NCI-H226 (cell line): ENCODE measurements at places on chromosomes 16 and 17.

- no peak for DNase-seq
Measured at GRCh38 chr17:73198201-73198929, 5.5 kb downstream of the COG1 start.

DNA sequence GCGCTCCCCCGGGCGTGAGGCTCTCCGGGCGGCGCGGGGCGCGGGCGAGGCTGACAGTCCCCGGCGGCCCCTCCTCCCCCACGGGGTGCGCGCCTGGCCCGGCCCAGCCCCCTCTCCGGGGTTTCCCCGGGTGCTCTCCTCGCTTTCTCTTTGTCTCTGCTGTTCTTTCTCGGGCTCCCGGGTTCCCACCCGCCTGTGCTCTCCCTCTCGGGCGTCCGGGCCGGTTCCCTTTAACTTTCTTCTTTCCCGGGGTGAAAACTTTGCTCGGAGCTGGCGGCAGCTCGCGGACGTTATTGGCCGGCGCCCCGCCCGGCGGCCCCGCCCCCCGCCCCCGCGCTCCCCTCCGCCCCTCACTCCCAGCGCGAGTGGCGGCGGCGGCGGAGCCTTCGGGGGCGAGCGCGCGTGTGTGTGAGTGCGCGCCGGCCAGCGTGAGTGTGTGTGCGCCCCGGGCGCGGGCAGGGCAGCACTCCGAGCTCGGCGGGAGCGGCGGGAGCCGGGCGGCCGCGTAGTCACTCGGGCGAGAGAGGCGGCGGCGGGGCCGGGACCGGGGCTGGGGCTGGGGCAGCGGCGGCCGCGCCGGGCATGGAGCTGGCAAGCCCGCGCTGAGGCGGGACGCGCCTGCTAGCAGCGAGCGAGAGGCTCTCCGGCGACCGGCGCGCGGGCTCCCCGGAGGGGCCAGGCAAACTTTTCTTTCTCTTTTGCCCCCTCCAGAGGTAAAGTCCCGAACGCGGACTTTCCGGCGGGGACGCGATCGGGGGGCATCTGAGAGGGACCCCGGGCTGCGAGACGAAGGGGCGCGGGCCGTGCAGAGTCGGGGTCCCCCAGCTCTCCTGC, at the start of gene NTN1:
Gene NTN1 (plus strand): TSS at position 353 of the 834 bp plus-strand sequence. CDS start 864 bp downstream, outside the sequence.
- DNase-seq, result peak; percentile 23

DNA sequence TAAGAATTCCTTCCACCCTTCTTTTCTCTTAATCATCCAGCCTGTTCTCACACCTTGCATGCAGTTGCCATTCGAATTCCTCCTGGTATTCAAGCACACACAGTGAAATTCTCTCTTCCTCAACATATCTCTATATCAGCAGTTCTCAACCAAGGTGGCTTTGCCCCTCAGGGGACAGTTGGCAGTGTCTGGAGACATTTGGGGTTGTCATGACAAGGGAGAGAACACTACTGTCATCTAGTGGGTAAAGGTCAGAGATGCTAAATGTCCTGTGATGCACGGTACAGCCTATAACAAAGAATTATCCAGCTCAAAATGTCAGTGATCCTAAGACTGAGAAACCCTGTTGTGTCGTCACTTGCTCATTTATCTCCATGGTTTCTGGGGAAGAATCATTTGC, 94.8 kb upstream of the CPHXL start:
- DNase-seq, result no peak

DNA sequence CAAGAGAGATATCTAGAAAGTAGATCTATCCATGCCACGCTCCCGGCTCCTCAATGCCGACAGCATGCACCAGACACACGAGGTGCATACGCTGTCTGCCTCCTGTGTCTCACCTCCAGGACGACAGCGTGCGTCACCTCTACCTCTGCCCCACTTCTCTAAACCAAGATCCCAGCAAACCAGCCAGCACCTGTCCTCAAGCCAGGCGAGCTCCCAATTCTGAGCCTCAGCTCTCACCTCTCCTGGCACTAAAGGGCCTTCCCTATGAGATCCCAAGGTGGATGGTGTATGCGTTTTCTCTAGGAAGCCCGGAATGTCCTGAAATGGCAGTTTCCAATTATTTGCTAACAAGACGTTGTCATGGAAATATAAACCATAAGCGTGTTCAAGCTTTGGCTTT, 36.2 kb upstream of the RCVRN start:
- DNase-seq, result no peak

DNA sequence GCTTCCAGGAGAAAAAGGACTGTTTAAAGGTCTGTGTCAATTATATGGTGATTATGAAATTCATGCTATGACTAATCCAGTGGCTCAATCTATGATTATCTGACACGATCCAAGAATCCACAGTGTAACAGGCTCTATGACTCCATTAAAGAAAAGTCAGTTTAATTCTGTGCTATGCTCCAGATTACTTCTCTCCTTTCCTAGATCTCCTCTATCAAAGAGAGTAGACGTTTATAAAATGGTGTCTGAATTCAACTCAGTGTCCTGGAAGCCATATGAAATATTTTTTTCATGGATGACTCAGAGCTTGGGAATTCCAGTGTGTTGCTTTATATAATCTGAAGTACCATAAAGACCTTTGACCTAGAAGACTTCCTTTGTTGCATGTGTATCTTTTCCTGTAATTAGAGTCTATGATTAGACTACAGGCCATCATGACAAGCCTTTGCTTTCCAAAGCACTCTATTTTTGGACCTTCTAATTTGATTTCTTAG, 27.0 kb upstream of the NF1 start:
- peak; percentile 74 for DNase-seq

DNA sequence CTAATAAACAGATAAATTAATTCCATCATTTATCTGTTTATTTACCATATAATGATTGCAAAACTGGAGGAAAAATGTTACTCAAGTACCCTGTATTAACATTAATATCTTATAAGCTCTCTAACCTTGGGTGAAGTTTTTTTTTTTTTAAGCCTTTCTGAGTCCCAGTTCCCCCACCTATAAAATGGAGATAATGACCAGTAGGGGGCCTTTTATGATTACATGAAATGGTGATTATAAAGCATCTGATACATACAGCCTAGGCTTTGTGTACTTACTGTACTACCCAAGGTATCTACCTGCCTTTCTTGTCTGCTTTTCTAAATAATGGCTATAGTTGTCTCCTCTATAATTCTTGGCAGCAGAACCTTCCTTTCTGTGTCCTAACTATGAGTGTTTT, 22.6 kb downstream of the LRRC36 start:
- DNase-seq, result peak; percentile 10

GRCh38 chr17:74872313-74873036, at the start of gene FDXR:
TSS of gene FDXR (minus strand) at chr17:74872994. CDS start at chr17:74872944, 50 bp downstream.
- no peak for DNase-seq

GRCh38 chr16:5379954-5380353, 282.4 kb upstream of the EEF2KMT start:
- DNase-seq, result no peak

DNA sequence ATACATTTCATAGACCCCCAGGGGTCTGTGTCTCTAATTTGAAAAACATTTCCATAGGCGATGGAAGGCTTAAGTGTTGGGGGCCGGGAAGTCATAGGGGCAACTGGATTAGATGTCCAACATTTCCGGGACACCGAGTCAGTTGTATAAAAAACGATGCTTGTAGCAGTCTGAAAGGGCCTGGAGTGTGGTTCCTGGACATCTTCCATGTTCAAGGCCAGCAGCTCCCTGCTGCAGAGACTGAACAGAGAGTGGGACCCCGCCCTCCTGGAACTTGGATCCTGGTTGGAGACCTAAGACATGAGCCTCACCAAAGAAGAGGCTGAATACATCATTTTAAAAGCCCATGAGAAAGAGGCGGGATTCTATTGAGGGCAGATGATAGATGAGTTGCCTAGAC, 82.0 kb upstream of the ZNF423 start:
- no peak for DNase-seq

DNA sequence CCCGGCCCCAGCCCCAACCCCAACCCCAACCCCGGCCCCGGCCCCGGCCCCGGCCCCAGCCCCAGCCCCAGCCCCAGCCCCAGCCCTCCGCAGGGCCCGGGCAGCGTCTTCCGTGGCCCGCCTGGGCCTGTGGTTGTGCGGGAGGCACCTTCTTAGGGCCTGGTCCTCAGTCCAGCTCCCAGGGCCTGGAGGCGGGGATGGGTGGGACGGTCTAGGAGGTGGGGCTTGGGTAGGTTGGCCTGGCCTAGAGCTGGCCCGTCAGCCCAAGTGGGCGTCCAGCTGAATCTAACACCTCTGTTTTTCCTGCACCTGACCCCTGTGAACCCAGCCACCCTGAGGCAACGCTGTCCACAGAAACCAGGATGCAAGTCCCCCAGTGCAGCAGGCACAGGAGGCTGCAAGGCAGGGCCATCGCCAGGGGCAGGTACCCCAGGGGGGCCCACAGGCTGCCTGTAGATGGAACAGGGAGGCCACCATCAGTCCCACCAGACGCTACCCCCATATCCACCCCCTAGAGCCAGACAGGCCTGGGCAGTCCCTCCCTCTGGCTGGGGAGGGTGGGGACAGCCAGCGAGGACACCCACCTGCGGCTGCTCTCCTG, 8.8 kb downstream of the MSLN start:
- DNase-seq, result no peak

- DNase-seq, result peak; percentile 73
Measured at GRCh38 chr16:5428932-5429331, 331.3 kb upstream of the EEF2KMT start.

GRCh38 chr16:29975134-29975538, 1.5 kb downstream of the TAOK2 start:
- DNase-seq, result no peak

- no peak for DNase-seq
Measured at GRCh38 chr17:20257798-20258197, 209.5 kb downstream of the LGALS9B start.

GRCh38 chr17:45740553-45741330, 43.4 kb upstream of the CRHR1 start:
- peak; percentile 87 for DNase-seq

- peak; percentile 31 for DNase-seq
Measured at GRCh38 chr16:80792031-80792430, 12.4 kb downstream of the CDYL2 start.

GRCh38 chr17:42107597-42108576, 4.6 kb downstream of the DHX58 start:
- DNase-seq, result no peak

DNA sequence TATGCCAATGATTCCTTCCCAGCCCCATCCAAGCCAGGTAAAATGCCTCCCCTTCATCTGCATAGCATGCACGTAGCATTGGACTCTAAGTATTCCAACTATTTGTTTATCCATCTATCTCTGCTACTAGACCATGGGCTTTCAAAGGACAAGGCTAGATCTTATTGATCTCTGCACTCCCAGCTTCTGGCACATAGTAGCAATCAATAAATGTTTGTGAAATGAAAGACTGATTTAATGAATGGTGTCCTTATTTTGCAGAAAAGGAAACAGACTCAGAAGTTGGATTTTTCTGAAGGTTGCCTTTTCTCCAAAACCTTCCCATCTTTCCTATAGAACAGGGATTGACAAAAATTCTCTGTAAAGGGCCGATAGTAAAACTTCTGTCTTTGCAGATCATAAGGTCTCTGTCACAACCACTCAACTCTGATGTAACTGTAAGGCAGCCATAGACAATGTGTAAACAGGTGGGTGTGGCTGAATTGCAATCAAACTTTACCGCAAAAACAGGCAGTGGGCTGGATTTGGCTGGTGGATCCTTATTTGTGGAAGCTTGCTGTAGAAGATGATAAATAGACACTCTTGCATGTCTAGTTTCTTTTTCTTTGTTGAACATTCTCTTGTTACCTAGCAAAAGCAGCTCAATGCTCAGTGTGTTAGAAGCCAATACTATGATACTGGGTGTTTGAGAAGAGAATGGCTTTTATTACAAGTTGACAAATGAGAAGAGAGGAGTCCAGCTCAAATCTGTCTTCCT, 7.6 kb upstream of the CMTR2 start:
- no peak for DNase-seq

DNA sequence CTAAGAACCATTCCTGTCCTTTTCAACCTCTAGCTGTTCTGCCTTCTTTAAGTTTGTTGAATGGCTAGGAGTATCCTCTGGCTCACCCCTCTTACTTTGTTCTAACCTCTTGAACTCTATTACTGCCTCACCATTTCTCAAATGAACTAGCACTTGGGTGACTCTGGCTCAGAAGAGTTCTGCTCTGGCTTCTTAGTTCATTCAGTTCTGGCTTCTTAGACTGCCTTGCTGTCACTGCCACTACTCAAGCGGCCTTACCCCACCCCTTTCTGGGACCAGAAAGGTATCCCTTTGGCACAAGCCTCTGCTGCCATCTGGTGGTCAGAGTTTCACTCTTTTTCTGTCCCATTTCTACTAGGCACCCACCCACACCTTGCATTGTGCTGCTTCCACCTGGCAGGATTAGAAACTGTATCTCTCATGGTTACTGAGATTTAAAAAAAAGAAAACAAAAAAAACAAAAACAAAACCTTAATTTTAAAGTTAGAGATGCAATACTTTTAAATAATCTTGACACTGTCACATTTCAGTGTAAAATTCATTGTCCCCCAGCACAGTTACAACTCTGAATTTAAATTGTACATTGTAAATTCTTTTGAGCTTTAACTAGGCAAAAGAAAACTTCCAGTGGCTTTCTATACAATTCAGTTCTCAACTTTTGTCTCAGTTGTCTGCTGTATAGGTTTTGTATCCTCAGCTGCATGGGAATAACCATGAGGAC, 6.9 kb upstream of the ABCA10 start:
- peak; percentile 26 for DNase-seq

- no peak for DNase-seq
Measured at GRCh38 chr16:56669840-56670619, 416 bp downstream of the MT1H start.

GRCh38 chr17:80133626-80133970, 13.3 kb downstream of the EIF4A3 start:
- no peak for DNase-seq

- DNase-seq, result no peak
Measured at GRCh38 chr16:50588276-50588675, 40.1 kb downstream of the NKD1 start.

DNA sequence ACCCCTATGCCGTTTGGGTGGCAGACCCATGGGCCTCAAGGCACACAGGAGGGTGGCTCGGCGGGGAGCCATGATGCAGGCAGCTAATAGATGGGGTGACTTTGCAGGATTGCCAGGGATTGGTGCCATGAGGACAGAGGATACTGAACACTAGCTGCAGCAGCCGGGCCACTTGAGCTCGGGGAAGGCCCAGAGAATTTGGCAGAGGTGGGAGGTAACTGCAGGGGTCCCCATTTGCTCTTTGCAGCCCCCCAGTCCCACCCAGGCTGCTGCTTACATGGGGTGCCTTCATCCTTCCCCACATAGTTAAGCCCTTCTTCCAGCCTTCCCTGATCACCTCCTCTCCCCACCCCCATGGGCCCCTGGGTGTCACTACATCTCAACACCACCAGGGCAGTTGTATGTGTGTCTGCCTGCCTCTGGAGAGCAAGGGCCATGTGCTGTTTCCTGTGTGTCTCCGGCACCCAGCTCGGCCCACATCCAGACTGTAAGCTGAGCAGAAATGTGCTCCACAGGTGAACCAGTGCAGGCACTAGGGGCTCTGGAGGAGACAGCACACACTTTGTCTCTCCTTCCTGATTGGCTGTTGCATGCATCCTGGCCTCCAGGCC, 52.0 kb downstream of the SREBF1 start:
- no peak for DNase-seq
